Aorta (tissue), 5 donors: ENCODE measurements at places on chromosomes 1 and 21.

- DNase-seq: no peak
Observed at GRCh38 chr1:211902624-211903291, 72.2 kb upstream of the LPGAT1 start.

DNA sequence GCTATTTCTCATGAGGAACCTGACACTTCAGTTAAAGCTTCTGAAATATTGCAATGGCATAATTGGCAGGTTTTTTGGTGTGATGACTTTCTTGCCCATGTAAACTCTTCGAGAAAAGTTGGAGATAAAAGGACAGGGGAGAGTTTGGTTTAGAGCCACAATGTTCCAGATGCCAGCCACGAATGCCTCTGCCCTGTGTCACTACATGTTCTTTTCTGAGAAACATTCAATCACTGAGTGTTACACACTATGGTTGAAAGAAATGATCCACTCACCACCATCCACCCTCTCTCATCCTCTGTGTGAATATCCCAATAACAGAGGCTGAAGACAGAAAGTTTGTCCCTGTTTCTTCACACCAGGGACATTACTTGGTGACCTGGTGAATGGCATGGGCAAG is 66.4 kb downstream of the TNFSF4 start:
- DNase-seq: no peak

DNA sequence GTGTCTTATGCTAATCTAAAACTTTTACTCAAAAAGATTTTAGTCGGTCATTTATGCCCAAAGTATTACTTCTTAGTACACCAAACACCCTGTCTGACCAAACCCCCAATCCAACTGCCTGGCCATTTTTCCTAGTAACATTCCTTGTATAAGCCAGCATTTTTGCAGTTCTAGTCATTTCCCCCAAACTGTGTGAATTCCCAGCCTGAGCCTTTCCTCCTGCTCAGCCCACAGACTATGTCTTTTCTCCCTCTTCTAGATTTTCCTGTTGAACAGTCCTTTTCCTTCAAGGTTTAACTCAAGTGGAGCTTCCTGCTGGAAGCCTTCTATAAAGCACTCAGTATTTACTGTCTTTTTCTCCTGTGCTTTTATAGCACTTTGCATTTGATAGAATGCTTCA is 843.8 kb downstream of the USP25 start:
- DNase-seq: no peak

DNA sequence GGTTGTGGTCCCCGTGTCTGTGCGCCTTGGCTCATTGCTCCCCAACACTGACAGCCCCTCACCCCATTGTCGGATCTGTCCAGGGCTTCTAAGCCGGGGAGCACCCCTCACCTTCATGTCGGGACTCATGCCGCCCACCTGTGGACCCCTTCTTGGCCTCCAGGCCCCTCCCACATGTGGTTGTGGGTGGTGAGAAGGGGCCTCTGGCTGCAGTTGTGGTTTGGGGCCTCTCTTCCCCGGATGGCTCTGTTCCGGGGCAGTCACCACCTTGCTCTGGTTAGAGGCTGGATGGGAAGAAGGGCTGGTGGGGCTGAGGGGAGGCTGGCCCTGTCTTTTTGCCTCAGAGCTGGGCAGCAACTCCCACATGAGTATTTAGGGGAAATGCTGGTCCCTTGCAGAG is 158.6 kb upstream of the C1orf174 start:
- DNase-seq: no peak

DNA sequence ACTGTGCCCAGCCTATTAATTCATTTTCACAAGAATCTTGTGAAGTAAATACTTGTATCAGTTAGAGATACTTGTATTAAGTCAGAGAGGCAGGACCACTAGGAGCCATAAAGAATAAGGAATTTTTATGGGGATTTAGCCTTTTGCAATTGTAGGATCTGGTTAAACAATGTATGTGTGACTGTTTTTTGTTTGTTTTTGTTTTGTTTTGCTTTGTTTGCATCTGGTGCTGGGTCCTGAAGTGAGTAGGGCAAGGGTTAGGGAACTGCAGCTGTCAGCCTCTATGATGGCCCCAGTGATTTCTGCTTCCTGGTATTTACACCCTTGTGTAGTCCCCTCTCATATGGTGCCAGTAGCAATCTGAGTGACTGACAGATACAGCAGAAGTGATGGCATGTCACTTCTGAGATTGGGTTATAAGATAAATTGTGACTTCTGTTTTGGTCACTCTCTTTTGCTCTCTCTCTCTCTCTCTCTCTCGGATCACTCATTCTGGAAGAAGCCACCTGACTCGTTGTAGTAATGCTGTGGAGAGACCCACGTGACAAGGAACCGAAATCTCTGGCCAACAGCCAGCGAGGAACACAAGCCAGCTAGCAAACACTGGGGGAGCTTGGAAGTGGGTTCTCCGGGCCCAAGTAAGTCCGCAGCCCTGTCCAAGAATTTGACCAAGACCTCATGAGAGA is 96.2 kb upstream of the MARK1 start:
- DNase-seq: no peak

DNA sequence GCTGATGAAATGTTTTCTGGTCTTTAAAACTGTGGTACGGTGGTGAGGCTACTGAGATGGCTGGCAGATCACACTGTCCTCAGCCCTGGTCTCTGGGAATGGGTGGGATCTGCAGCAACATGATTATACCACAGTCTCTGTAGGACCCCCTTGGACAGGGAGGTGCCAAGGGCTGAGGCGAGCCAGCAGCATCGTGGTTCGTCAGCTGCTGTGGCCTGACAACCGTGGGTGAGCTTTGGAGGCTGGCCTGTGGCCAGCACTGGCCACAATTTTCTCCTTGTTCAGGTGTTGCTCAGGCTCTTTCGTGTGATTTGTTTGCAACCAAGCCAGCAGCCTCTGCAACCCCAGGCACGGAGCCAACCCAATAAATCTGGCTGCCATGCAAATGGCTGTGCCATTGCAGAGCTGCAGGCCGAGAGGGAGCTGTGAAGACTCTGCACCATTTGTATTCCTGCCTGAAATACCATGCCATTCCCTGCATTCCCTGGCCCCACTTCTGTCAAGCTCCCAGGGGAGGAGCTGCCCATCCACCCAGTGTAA is 70.9 kb downstream of the PCP4 start:
- no peak for DNase-seq

DNA sequence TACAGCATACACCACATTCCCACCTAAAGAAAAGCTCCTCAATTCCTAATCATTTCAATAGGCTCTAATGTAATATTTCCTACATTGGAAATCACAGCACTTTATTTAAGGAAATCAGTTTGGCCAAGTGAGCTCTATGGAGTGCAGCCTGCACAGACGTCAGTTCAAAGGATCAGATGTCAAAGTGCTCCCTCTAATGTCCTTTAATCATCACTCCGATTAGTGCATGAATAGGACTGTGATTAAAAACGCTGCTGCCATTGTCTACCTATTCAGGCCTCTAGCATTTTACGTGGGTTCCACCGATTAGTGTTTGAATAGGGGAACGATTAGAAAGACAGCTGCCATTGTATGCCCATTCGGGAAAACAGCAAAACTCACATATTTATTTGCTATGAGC is 50.2 kb downstream of the DPYD start:
- no peak for DNase-seq

GRCh38 chr1:205239078-205239477 is 11.3 kb downstream of the TMCC2 start:
- DNase-seq: no peak

GRCh38 chr1:18726368-18726767 is 95.7 kb downstream of the PAX7 start:
- no peak for DNase-seq

DNA sequence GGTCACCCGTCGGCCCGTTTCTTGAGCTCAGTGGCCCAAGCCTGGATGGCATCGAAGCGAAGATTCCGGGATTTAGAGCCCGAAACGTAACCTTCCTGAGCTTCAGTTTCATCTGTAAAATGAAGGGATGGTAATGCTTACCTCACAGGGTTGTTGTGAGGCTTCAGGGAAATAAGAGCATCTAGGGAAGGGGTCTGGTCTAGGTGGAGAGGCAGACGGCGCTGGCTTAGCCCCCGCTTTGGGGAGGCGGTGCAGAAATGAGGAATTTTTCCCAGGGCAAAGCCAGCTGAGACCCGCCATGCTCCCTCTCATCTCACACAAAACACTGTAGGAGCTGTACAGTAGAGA is 717 bp upstream of the MYCL start:
- DNase-seq: no peak

DNA sequence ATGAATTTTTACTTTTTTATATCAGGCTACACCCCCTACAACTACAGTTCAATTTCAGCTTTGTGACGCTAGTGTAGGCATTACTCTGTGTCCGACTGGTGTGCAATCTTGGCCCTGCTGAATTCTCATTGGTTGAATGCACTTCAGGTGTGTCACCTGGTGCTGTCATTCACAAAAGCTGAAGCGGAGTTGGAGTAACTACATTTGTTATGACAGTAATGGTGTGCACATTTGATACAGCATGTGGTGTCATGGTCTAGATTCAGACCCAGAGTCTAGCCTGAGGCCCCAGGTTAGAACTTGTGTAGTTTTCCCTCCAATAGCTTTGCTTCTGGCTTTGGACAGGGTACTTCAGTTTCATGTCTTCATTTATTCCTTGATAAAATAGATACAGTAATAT is 88.7 kb downstream of the C1orf94 start:
- DNase-seq: no peak

DNA sequence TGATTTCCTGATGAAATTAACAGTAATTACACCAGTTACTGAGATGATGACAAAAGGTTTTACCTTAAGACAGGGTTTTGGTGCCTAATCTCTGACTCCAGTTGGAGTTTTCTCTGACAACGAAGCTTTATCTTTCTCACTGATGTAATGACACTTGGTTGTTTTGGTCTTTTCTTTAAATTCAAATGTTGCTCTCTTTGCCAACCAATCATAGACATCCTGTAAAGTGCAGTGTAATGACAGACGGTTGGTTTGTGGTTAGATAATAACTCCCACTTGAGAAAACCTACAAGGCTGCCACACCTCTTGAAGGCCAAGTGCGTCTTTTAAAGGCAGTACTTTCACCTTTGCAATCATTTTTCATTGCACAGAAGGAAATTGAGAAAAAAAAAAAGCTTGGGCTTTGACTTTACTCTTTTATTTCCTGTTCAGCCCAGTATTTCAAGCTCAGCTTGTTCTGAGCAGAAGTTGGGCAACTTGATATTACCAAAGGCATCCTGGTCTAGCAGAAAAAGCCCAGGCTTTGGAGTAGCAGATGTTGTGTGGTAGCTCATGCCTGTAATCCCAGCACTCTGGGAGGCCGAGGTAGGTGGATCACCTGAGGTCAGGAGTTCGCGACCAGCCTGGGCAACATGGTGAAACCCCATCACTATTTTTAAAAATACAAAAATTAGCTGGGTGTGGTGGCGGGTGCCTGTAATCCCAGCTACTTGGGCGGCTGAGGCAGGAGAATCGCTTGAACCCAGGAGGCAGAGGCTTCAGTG is 14.9 kb downstream of the PDIK1L start:
- DNase-seq: no peak

DNA sequence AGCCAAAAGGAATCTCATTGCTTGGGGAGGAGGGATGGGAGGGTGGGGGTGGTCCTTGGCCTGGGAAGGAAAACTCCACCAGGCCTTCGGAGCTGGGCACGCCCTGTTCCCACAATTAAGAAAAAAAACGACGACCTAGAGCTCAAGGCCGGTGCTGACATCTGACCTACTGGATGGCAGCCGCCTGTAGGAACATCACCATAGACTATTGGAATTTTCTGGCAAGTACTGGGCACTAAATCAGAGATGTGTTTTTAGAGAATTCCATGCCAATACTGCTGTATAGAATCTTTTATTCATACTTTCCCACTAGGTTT is 729 bp downstream of the NADK start:
- no peak for DNase-seq

DNA sequence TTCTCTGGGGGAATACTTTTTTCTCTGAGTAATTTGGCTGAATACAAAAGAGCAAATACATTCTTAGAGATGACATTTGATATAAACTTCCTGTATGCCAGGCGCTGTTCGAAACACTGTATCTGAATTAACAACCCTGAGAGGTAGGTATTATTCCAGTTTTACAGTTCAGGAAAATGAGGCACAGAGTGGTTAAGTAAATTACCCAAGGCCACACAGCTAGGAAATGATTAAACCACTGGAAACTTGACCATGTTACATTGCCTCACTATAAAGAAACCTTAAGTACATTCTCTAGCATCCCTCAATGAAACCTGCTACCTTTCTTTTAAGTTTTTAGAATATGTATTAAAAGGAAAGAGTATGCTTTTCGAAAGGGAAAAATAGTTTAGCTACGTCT is 54.6 kb downstream of the SMYD2 start:
- no peak for DNase-seq

DNA sequence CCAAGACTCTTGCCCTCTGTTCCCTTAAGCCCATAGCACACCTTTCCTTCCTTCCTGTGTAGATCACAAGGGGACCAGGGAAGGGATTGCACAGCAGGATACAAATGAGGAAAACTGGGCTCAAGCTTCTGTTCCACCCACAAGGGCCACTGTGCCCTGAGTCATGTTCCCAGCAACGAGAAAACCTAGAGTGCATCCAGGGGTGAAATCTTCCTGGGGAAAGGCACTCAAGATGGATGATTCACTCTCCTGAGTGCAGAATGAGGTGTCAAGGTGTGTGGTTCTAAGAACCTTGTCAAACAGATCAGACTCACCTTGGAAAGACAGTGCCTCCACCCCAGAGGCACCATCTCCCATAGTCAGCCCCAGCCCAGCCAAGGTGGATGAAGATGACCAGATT is 40.7 kb upstream of the EYA3 start:
- DNase-seq: no peak

- DNase-seq: no peak
Observed at GRCh38 chr1:12715896-12716437, at the start of gene AADACL3. TSS of gene AADACL3 (plus strand) at chr1:12716110. CDS start at chr1:12716177, 67 bp downstream.

DNA sequence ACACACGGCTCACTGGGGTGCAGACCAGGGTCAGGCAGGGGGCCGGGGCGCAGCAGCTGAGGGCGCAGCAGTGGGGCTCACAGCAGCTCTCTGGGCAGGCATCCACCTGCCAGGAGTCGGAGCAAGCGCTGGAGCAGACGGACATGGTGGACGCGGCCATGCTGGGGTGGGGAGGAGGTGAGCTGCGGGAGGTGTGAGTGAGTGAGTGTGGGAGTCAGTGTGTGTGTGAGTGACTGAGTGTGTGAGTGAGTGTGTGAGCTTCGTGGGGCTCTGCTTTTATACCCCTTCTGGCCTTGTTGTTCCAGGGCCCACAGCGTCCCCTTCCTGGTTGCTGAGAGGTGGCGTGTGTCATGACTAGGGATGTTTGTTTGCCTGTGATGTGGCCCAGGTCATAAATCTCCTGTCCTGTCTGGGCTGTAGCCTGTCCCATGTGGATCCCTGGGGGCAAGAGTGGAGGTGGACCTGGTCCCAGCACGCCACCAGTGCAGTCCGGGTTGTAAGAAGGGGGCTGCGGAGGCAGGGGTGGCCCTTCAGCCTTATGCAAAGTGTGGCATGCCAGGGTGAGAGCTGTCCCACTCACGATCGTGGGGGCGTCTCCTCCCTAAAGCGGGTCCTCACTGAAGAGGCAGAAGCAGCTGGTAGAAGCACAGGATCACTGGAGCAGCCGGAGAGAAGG is at the start of gene KRTAP10-1:
Gene KRTAP10-1 (minus strand): TSS at position 205 of the 676 bp plus-strand sequence. CDS start 45 bp downstream, at position 160.
- no peak for DNase-seq
